ENCODE measurements at places on chromosomes 6 and 20. TPM values are rescaled to one million over a fixed set of nuclear protein-coding genes. Genes with fewer than 3 reads are reported as not detected.

OPRL1 gene
- total RNA-seq, result 0.89 TPM

EPPIN gene
- not detected for total RNA-seq

RAMACL gene
- 2.7 TPM for total RNA-seq

SAPCD1 gene
- 3.9 TPM for total RNA-seq

OLIG3 gene
- total RNA-seq, result not detected

DUSP22 gene
- 19.7 TPM for total RNA-seq

DNA sequence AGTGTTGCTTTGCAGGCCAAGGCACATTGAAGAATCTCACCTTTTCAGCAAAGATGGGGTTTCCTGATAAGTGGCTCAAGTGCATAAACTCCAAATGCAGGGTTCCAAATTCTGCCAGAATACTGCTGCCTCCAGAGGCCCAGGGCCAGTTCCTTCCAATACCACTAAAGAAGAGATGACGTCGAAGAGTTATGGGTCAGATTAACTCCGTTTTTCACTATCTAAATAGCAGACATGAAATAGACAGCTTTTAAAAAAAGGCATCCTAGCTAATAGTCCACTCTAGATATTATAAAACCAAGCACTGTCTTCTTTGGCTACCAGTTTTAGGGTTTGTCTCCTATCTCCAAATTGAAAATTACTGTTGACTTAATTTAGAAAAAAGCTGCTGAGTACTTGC, 126.3 kb upstream of the FAM184A start:
- DNase-seq, result no peak

DNA sequence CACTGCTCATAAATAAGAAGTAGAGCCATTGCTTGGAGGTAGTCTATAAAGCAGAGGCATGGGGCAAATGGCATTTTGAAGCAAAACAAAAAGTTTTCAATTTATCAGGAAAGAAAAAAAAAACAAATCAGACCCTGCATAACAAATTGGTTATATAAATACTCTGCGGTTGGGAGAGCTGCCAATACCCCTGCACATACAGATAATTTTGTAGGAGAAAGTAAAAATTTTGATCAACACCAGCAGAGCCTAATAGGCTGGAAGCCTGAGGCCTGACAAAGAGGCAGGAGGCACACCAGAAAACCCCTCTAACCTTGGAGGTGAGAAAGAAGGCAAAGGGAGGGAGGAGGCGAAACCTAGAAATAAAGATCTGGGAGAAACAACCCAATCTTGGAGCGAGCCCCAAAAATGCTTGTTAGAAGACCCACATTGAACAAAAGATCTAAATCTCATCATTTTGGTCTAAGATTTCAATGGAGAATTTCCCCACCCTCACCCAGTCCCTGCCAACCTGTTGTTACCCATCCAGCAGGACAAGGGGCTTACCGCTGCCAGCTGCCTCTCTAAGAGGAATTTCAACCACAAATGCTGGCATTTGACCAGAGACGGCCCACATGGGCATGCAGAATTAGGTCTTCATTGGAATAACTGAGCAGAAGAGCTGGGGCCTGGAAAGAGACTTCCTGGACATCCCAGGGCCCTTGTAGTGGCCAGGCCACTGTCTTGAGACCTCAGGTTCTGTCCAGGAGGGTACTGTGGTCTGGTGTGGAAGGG, 28.4 kb downstream of the FOXA2 start:
- no peak for DNase-seq

GRCh38 chr6:4264081-4264480, 128.7 kb upstream of the ECI2 start:
- no peak for DNase-seq

- DNase-seq, result peak; percentile 7
These were observed 111.1 kb upstream of the CCDC28A start for GRCh38 chr6:138662471-138662870.

GRCh38 chr20:19322061-19322985, 109.9 kb downstream of the SLC24A3 start:
- DNase-seq, result no peak

DNA sequence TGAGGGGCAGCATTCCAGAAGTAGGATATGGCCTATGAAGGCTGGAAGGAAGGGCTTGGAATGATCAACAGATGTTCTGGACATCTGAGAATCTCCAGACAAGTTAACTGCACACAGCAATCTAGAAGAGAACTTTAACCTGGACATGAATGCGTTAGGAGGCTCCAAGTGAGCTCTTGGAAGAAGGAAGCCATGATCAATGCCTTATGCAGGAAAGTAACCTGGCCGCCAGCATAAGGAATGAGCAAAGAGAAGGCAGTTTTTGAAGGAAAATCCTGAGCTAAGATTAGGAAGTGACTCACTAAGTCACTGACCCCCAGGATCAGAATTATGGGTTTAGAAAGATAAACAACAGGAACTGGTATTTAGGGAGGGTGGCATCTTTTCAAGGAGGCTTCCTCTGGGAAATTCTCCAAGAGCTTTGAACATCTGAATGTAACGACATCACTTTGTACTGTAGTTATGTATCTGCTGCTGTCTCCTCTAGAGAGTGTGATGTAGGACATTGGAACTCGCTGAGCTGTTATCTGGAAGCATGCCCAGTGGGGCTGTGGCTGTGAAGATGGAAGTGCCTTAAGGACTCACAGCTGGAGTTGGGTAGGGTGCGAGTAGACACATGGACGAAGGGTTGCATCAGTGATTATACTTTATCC, 236.8 kb downstream of the PACRG start:
- peak; percentile 99 for DNase-seq

GRCh38 chr6:87699576-87699975, 2.5 kb downstream of the AKIRIN2 start:
- DNase-seq, result peak; percentile 8

GRCh38 chr6:137715589-137716045, 151.4 kb upstream of the TNFAIP3 start:
- no peak for DNase-seq

Data from skin of body (tissue), 3 donors.